ENCODE measurements at places on chromosomes 5 and 9. TPM values are rescaled to one million over a fixed set of nuclear protein-coding genes. Genes with fewer than 3 reads are reported as not detected.

CAMSAP1 gene
- 39.8 TPM for total RNA-seq

MOB3B gene
- total RNA-seq = 14.9 TPM

ADGRD2 gene
- total RNA-seq = not detected

HSD17B3 gene
- total RNA-seq = 4.5 TPM

CTNNAL1 gene
- total RNA-seq = 177 TPM

IL9 gene
- not detected for total RNA-seq

BRD9 gene
- 38.5 TPM for total RNA-seq

DNA sequence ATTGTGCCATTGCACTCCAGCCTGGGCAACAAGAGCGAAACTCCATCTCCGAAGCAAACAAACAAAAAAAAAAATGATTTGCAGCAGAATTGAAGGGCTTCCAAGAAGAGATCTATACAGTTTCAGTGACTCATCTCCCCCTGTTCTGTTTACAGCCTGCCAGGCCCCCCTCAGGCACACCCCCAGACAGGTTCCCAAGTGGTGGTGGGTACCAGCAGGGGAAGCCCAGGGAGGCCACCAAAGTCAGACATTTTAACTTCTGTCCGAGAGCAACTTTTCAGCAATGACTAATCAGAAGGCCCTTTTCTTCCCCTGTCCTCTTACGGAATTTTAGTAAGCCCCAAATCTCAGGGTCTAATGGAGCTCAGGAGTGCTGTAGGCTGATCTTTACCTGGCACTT lies 98.7 kb downstream of the PAX5 start:
- no peak for DNase-seq

DNA sequence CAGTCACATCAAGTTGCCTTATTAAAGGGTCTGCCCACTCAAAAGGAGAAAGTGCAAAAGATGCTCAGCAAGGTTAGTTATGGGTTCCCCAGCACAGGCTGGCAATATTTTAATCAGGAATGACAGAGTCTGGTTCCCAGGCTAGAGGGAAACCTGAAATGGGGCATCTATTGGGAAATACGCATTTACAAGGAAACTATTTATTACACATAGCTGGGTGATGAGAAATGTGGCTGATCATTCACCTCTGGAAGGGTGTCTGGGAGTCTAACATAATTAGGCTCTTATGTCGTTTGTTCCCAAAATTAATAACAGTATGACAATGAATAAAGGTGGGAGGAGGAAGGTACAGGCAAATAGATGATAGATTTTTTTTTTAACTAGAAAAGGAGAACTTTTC lies 314.7 kb downstream of the ENC1 start:
- no peak for DNase-seq

DNA sequence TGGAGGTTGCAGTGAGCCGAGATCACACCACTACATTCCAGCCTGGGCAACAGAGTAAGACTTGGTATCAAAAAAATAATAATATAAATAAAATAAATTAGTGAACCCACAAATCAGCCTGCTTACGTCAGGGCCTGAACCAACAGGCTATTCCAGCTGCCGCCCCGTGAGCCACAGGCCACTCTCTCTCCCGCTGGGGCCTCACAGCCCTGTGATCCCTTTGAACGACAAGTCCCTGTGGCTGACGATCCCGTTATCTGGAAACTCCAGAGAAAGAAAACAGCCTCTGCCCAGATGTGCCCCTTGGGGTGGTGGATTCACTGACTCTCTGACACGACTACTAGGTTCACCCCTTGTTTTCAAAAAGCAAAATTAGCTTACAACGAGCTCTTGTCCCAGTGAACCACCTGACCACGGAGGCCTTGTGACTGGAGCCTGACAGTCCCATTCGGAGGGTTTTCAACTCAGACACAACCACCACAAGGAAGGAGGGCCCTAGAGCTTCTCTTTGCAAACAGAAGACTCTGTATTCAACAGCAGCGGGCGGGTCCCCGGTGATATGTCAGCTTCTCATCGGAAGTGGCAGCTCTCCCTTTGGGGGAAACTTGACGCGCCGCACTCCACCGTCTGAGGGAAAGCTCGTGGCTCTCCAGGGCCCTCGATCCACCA lies 4.4 kb upstream of the DIPK1B start:
- DNase-seq = no peak

DNA sequence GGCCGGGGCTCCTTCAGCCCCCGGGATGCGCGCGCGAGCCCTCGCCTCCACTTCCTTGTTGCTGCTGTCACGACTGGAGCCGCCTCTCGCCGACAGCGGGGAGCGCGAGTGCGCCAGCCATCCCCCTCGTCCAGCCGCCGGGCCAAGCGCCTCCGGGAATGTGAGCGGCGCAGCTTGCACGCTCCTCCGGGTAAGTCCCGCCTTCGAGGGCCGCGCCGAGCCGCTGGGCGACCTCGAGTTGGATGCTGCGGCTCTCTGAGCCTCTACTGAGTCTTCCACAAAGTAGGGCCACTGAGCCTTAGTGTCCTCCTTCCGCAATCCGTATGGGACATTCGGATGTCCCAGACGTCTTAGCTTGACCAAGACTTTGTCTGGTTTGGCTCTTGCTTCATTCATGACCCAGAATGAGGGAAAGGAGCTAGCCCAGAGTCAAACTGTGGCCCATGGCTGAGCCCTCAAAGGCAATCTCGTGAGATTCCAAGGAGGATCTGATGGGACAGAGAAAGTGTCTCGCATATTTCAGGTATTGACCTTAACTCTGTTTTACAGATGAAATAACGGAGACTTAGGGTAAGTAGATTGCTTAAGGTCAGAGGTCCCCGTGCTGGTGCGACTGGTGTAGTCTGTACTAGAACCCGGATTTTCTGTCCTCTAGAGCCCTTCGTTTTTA lies 586 bp downstream of the HMGXB3 start:
- peak; percentile 74 for DNase-seq

DNA sequence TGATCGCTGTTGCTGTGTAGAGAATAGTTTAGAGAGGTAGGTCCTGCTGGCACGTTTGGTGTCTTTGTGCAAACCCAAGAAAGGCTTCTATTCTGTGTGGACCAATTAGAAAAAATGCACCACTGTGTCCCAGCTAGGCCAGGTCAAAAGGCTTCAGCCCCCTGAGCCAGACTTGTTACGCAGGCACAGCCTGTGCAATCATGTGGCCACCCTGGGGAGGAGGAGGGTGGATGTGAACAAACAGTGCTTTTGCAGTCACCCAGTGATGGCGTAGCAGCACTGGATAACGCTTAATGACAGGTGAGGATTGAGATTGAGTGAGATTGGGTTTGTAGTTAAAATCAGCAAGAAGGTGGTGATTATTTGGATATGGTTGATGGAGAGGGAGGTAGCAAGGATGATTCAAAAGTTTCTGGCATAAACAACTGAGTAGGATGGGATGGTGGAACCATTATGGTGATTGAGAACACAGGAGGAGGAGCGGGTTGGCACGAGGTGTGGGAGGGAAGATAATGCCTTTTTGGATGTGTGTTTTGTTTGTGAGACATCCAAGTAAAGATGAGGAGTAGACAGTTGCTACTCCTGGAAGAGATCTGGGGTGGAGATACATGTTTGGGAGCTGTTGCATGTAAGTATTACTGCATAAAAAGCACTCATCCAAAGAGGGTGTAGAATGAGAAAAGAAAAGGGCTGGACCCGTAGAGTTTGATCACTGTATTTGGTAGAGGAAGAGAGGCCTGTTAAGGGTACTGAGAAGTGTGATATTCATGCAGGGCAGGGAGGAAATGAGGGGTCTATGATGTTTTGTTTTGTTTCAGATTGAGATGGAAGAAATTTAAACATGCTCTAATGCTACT lies 6.7 kb downstream of the GCNT1 start:
- DNase-seq = no peak

DNA sequence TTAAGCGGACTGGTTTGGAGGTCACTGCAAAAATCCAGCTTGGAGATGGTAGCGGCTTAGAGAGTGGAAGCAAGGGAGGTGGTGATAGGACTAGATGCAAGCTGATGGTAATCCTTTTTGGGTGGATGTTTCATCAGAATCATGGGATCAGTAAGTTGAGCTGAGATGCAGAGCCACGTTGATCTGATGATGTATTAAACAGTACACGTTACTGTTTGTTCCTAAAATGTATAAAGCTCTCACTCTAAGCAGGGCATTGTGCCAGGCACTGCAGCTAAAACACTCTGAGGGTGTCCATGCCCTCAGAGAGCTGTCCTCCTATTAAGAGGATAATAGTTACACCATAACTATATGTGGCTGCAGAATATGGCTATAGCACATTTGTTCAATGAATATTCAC lies 93.1 kb downstream of the JAKMIP2 start:
- no peak for DNase-seq

GRCh38 chr5:83270311-83270710 lies 193.0 kb downstream of the XRCC4 start:
- DNase-seq = no peak

GRCh38 chr9:120845255-120845654 lies 2.5 kb upstream of the PSMD5 start:
- no peak for DNase-seq

DNA sequence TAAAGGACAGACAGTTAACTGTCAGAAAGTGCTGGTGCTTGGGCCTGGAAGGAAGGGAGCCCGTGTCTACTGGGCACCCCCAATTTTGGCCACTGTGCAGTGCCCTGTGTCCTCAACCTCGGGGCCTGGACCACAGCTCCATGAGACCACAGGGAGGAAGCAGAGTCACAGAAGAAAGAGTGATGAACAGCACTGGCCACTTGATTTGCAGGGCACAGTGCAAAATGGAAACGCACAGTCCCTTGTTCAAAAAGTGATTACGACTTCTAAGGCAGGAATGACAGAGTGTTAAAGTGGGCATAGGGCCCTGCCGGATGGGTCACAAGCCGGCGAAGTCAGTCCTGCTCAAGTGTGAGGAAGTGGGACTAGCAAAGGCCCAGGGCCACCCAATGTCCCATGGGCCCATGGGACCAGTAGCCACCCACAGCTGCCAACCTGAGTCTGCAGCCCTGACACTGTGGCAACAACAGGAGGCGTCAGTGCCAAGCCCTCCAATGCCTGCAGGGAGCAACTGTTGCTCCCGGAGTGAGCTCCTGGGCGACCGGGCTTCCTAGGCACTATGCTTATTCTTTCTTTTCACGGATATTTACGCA lies 85.4 kb downstream of the ADAMTS2 start:
- DNase-seq = no peak

GRCh38 chr5:126188804-126189203 lies 234.4 kb upstream of the GRAMD2B start:
- DNase-seq = no peak

DNA sequence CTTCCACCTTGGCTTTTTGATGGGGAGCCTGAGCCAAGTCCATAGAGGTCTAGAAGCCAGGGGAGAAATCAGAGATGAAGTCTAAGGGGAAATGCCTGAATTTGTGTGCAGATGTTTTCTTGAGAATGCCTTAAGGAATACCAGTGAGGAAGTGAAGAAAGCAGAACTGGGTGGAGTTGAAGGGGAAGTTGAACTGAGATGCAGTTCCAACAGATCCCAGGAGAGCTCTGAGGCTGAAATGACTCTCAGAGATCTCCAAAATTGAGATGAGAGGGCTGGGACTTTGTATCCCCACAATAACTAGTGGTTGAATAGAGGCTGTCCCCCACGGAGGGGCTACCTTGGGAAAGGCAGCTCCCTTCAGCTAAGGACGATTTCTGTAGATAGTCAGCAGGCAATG lies 197.1 kb downstream of the ZNF462 start:
- DNase-seq = no peak

- DNase-seq = no peak
These were observed 36.6 kb upstream of the SARDH start for GRCh38 chr9:133774799-133775198.

DNA sequence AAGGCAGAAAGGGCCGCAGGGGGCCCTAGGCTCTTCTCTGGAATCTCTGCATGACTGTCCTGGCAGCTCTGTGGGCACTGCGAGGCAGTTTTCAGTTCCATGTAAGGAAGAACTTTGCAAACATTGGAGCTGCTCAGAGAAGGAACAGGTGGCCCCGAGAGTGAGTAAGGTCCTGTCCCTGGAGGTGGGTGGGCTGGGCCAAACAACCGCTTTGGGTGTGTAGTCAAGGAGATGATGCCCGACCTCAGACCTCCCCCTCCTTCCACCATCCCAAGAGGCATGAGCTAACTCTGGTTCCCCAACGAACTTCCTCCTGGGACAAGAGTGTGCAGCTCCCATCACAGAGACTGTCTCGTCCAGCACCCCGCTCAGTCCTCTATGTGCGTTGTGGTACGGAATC lies 20.5 kb downstream of the CSF1R start:
- DNase-seq = peak; percentile 55

GRCh38 chr9:25948182-25948581 lies 269.9 kb upstream of the TUSC1 start:
- no peak for DNase-seq

GRCh38 chr5:56056875-56057274 lies 62.1 kb upstream of the IL6ST start:
- no peak for DNase-seq

GRCh38 chr5:8028243-8028642 lies 159.3 kb downstream of the MTRR start:
- no peak for DNase-seq

- no peak for DNase-seq
These were observed 49.5 kb downstream of the TRIM32 start for GRCh38 chr9:116736399-116737151.

- DNase-seq = no peak
These were observed 320.2 kb downstream of the NFIB start for GRCh38 chr9:13993632-13994185.

DNA sequence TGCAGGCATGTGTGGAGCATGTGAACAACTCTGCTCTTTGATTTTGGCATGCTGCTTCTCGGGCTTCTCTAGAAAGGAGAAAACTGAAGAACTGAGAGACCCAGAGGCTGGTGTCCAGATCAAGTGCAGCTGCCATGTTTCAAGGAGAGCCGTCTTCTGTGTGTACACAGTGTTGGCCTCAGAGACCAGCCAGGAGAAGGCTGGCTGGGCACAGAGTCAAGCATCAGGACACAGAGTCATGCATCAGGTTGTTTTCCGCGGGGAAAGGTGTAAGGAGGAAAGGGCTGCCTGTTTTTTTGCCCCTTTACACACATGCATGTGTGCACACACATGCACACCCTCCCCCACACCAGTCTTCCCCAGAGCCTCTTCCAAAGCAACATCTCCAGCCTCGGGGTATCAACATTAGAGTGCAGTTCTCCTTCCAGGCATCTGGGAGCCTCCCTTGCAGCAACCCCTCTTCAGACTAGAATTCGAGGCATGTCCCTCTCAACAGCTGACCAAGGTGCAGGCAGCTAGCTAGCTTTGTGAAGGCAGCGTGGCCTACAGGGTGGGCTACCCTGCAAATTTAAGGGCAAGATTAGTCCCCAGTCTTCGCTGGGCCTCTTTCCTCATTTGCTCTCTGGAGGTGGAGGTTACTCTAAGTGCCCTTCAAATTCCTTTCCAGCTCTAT lies 180.9 kb downstream of the AOPEP start:
- DNase-seq = no peak

DNA sequence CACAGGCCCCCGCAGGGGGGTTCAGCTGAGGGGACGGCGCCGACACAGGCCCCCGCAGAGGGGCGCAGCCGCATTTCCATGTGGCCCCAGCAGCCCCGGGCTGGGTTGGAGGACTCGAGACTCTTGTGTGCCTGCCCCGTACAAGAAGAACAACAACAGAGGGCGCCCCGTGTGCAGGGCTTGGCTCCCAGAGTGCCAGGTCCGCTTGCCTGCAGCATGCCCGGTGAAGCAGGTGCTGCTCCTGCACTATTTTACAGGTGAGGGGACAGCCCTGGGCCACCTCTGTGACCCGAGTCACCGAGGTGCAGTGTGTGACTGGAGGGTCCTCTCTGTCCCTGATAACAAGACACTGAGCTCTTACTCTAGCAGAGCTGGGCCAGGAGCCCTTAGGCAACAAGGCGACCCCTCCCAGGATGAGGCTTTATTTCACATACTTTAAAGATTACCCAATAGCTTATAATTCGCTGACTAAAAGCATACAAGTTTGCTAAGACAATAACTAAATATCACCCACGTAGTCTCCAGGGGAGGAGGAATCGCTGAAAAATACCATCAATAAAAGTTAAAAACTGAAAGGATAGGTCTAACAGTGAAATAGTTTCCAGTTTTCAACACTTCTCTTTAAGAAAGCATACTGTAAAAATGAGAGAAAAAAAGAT lies 41.7 kb upstream of the SLC9A3 start:
- DNase-seq = peak; percentile 41
